ENCODE measurements at places on chromosomes 7 and 10.
A peak's percentile ranks its signal among the peaks of the same experiment; 100 is the strongest.

- no peaks in the 10 kb centered on the region for H3K27me3 ChIP-seq
- H3K4me3 ChIP-seq, result no peak overlapping the region
- H3K36me3 ChIP-seq, result peaks cover 29% of the 10 kb centered on the region
- no peaks in the 10 kb centered on the region for H3K4me1 ChIP-seq
- H3K27ac ChIP-seq, result no peak overlapping the region
Measured at GRCh38 chr10:27019827-27020226, 80.5 kb downstream of the ANKRD26 start.

DNA sequence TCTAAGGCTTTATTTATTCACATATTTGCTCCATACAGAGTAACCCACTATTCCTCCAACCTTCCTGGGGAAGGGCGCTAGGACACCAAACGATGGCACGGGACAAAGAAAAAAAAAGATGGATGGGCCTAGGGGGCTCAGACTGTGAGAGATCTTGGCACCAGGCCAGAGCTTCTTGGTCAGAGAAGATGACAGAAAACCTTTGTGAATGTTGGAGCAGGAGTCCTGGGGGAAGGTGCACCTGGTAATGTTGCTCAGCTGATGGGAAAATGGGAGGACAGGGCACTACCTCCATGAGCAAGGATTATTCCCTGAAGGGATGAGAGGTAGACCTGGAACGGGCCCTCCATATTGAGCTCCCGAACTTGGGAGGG lies 1.4 kb upstream of the SH3PXD2A start:
- H3K27me3 ChIP-seq, result no peaks in the 10 kb centered on the region
- H3K27ac ChIP-seq, result no peak overlapping the region
- H3K4me1 ChIP-seq, result peaks cover 46% of the 10 kb centered on the region
- no peak for DNase-seq
- no peaks in the 10 kb centered on the region for H3K36me3 ChIP-seq

GRCh38 chr10:96501985-96502384 lies 11.7 kb downstream of the TLL2 start:
- peaks cover 2% of the 10 kb centered on the region for H3K4me1 ChIP-seq
- DNase-seq, result no peak
- H3K4me3 ChIP-seq, result no peak overlapping the region
- peaks cover 42% of the 10 kb centered on the region for H3K27me3 ChIP-seq
- H3K27ac ChIP-seq, result no peak overlapping the region

- no peaks in the 10 kb centered on the region for H3K36me3 ChIP-seq
- no peaks in the 10 kb centered on the region for H3K4me1 ChIP-seq
- H3K27me3 ChIP-seq, result peaks cover 5% of the 10 kb centered on the region
- peak; percentile 13 for DNase-seq
Measured at GRCh38 chr10:46233181-46233580, 53.6 kb upstream of the ANTXRL start.

GRCh38 chr7:22129166-22129565 lies 183.5 kb upstream of the CDCA7L start:
- DNase-seq, result no peak
- H3K27me3 ChIP-seq, result no peaks in the 10 kb centered on the region
- peaks cover 12% of the 10 kb centered on the region for H3K4me1 ChIP-seq

- DNase-seq, result no peak
- H3K4me1 ChIP-seq, result peaks cover 34% of the 10 kb centered on the region
- no peak overlapping the region for H3K4me3 ChIP-seq
- H3K27me3 ChIP-seq, result no peaks in the 10 kb centered on the region
- peak overlapping the region; percentile 66 for H3K27ac ChIP-seq
- peaks cover 3% of the 10 kb centered on the region for H3K36me3 ChIP-seq
Measured at GRCh38 chr10:58435297-58435985, 50.2 kb downstream of the TFAM start.
